ENCODE measurements at places on chromosomes 2 and 18.

GRCh38 chr2:45459860-45460259 is 151.2 kb downstream of the SRBD1 start:
- H3K27me3 ChIP-seq = no peaks in the 10 kb centered on the region
- DNase-seq = no peak
- no peak overlapping the region for H3K27ac ChIP-seq
- H3K4me1 ChIP-seq = peaks cover 5% of the 10 kb centered on the region

- no peaks in the 10 kb centered on the region for H3K36me3 ChIP-seq
- DNase-seq = no peak
- H3K27me3 ChIP-seq = no peaks in the 10 kb centered on the region
- no peak overlapping the region for H3K27ac ChIP-seq
These were observed 721.4 kb upstream of the CNTNAP5 start for GRCh38 chr2:123303731-123304130.

DNA sequence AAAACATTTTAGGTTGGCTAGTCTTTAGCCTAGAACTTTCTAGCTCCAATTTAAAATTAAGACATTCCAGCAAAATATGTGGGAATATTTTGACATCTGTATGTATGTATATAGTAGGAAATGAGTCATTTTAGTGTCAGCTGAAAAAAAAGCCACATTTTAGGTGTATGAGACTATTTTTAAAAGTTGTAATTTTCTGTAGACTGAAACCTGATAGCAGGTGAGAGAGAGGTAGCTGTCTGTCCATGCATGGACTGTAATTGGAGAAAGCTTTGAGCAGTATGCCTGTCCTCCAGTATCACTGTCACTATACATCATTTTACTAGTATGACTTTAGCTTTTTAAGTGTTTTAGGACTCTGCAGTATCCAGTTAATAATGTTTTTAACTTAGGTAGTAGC is 26.1 kb upstream of the PPP1R1C start:
- no peak overlapping the region for H3K27ac ChIP-seq
- H3K4me3 ChIP-seq = no peak overlapping the region
- H3K4me1 ChIP-seq = no peaks in the 10 kb centered on the region
- no peak for DNase-seq

GRCh38 chr2:23050388-23050787 is 334.6 kb upstream of the KLHL29 start:
- no peak for DNase-seq
- H3K4me1 ChIP-seq = no peaks in the 10 kb centered on the region
- H3K36me3 ChIP-seq = no peaks in the 10 kb centered on the region
- H3K27me3 ChIP-seq = no peaks in the 10 kb centered on the region
- H3K4me3 ChIP-seq = no peak overlapping the region
- no peak overlapping the region for H3K27ac ChIP-seq

DNA sequence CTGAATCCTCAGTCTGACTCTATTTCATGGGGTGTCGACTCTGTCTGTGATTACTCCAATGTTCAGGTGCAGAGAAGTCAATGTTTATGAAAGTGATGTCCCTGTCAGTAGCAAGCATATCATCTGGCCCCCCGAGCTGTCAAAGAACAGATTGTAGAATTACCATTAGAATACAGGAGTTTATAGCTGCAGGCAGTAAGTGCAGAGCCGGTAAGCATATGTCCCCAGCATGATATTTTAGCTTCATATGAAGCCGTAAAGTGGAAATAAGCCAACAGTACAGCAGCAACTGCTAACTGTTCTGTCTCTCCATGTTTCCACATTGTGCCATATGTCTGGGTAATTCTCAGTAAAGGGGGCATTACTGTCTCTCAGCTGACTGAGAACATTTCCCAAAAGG is 541.8 kb downstream of the SOX11 start:
- H3K27me3 ChIP-seq = no peaks in the 10 kb centered on the region
- no peak overlapping the region for H3K4me3 ChIP-seq
- no peak for DNase-seq
- no peak overlapping the region for H3K27ac ChIP-seq

DNA sequence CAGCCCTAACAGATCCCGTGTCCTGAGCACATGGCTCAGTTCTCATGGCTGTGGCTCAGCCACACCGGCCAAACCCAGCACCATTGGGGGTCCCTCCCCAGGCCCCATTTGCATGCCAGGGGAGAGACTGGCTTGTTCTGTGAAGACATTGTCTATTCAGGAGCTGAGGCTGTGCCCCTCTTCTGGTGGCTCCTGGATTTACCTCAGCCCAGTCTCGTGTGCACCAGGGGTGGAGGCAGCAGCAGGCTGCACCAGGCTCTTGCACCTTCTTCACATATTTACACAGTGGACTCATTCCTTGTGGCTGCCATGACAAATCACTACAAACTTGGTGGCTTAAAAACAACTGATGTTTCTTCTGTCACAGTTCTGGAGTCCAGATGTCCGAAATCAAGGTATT is 92.4 kb upstream of the ITGA6 start:
- DNase-seq = no peak
- no peaks in the 10 kb centered on the region for H3K27me3 ChIP-seq
- no peaks in the 10 kb centered on the region for H3K36me3 ChIP-seq
- H3K4me1 ChIP-seq = peaks cover 9% of the 10 kb centered on the region
- H3K4me3 ChIP-seq = no peak overlapping the region

Measured in common myeloid progenitor, CD34-positive (primary cell).